ENCODE measurements at places on chromosomes 2 and 18.

GRCh38 chr2:727071-727470 lies 49.9 kb upstream of the TMEM18 start:
- DNase-seq = no peak

DNA sequence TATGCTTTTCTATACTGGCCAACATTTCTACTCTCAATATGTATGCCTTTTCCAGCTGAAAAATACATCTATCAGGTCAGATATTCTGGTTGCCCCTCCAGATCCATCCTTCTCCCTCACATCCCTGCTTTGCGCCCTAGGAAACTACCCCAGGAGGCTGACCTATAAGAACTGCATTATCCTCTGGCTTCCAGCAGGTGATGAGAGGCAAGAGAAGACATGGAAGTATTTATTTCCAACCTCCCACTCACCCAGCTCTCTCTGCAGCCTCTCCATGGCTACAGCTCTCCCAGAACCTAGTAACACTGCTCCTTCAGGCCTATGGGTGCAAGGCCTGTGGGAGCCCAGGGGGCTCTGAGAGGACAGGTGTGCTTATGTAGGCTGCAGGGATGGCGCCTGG lies 42.9 kb downstream of the ARID5A start:
- no peak for DNase-seq

DNA sequence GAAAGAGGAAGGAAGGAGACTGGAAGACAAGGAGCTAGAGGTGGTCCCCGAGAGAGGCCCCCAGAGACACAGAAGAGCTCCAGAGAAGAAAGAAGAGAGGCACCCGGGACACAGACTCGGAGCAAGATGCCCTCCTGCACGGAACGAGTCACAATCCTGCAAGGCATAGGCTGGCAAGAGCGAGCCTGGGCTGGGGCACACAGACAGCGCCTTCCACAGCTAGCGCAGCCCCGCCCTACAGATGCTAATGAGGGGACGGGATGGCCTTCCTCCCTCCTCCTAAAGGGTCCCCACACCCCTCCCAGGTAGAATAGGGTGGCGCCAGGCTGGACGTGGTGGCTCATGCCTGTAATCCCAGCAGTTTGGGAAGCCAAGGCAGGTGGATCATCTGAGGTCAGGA lies 19.8 kb upstream of the GPR17 start:
- DNase-seq = peak; percentile 14

- DNase-seq = no peak
Observed at GRCh38 chr2:204264085-204264553, 281.2 kb upstream of the PARD3B start.

DNA sequence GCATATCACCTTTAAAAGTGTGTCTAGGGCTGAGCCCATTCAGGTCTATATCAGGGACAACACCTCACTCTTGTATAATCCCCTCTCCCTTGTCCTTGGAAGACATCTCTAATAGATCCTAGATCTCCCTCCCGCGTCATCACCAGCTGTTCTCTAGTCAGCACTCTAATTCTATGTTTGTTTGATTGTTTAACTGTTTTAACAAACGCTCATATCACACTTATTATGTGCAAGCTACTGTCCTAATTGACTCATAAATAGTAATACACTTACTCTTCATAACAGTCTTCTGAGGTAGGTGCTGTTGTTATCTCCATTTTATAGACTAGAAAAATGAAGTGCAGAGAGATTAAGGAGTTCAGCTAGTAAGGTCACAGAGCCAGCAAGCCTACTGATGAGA lies 1.6 kb upstream of the ERMN start:
- DNase-seq = no peak

DNA sequence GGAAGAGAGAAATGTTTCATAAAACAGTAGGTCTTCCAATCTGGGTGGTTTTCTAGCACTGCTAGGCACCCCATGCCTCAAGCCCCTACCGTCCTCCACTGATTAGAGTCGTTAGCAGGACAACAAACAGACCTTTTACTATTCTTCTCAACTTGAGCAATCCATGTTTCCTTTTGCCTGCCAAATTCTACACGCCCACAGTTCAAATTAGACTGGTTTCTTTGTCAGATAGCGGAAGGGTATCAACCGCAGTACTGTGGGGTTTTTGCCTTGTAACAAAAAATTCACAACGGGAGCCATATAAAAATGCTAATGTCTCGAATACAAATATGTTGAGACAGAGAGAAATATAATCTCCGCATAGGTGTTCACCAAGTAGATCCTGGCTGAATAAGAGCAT lies 59.9 kb downstream of the VIT start:
- no peak for DNase-seq

GRCh38 chr2:160261732-160262131 lies 61.7 kb upstream of the ITGB6 start:
- no peak for DNase-seq

DNA sequence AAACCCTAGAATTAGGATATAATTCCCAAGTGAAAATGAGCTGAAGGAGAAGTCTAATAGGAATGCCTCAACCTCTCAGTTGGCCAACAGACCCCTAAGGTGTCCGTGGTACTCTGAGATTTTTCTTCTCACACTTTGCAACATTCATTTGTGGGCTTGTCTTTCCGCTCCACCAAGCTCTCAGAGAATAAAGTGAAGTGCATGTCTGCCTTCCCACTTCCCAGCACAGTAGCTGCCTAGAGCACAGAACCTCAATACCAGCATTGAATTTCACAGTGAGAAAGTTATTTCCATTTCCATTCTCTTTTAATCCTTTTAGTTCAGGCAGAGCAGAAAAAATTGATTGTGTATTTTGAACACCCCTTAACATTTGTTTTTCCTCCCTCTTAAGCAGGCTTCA lies 451.8 kb downstream of the TGIF1 start:
- DNase-seq = no peak

GRCh38 chr18:31252522-31252921 lies 65.4 kb upstream of the DSG1 start:
- DNase-seq = no peak

Data from dorsolateral prefrontal cortex (tissue), 122 donors.